ENCODE measurements at places on chromosomes 7 and 10.

- peak; percentile 38 for DNase-seq
These were observed 29.1 kb downstream of the ACTA2 start for GRCh38 chr10:88923520-88923919.

DNA sequence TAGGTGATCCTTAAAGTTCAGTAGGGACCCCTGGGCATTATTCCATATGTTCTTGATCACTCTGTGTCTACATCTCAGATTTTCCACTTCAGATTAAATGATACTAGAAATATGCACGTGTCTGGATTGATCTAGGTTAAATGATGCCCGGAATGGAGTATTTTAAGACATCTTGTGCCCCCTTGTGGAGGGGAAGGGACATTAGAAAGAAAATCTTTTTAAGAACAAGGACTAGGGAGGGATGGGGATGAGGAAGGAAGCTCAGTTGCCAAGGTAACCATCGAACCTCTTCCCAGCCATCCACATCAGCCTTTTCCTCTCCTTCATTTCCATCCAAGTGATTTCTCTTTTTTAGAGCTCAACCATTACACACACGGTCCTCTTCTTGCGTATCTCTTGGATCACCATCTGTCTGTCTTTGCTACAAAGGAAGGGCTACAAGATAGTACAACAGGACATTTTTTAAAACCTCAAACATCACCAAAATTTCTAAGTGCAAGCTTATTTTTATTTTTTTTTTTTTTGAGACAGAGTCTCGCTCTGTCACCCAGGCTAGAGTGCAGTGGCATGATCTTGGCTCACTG is 40.5 kb downstream of the PRSS2 start:
- DNase-seq = peak; percentile 59

- DNase-seq = no peak
These were observed 215.5 kb downstream of the PCDH15 start for GRCh38 chr10:54585572-54585971.

DNA sequence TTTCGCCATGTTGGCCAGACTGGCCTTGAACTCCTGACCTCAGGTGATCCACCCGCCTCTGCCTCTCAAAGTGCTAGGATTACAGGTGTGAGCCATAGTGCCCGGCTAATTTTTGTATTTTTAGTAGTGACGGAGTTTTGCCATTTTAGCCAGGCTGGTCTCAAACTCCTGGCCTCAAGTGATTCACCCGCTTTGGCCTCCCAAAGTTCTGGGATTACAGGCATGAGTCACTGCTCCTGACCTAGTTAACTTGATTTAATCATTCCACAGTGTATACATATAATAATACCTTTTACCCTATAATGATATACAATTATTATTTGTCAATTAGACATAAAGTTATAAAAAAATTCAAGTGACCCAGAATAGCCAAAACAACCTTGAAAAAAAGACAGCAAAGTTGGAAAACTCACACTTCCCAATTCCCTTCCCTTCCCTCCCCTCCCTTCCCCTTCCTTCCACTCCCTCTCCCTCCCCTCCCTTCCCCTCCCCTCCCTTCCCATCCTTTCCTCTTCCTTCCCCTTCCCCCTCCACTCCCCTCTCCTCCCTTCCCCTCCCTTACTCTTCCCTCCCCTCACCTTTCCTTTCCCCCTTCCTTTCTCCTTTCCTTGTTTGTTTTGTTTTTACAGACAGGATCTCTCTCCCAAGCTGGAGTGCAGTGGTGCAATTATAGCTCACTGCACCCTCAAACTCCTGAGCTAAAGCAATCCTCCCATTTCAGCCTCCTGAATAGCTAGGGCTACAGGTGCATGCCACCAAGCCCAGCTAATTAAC is 14.8 kb upstream of the ZMIZ2 start:
- DNase-seq = peak; percentile 89

- DNase-seq = no peak
These were observed 39.4 kb upstream of the SH2D4B start for GRCh38 chr10:80498078-80498832.

- peak; percentile 17 for DNase-seq
These were observed 32.8 kb downstream of the GOLGA7B start for GRCh38 chr10:97882142-97883091.

Measured in fibroblast of skin of right biceps (primary cell).